ENCODE measurements at places on chromosomes 7 and 10.

- no peak for DNase-seq
Measured at GRCh38 chr10:131802996-131803395, 97.8 kb upstream of the PPP2R2D start.

GRCh38 chr10:80160361-80161320 is 28.1 kb downstream of the PLAC9 start:
- no peak for DNase-seq

- no peak for DNase-seq
Measured at GRCh38 chr7:95113590-95113989, 206.2 kb downstream of the PPP1R9A start.

- DNase-seq, result no peak
Measured at GRCh38 chr7:83704564-83704963, 55.6 kb upstream of the SEMA3E start.

DNA sequence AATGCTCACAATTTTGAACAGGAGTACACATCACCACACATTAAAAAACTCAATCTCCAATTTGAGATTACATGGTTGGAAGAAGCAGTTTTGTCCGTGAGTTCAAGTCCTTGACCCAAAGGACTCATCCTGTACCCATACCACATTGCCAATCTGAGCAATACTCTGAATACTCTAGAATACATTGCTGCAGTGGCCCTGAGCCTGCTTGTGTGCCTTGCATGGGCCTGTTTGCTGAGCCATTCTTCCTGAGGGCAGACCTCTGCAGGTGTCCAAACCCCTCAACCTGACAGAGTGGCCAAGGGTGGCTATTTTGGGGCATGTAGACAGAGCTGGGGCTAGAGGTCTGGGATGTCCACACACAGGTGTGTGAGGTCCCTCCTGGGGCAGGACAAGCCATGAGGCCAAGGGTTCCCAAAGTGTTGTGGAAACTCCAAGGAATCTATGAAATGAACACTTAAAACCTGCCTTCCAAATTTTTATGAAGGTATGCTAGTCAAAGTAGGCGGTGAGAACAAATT is 15.5 kb downstream of the AGMO start:
- DNase-seq, result no peak

DNA sequence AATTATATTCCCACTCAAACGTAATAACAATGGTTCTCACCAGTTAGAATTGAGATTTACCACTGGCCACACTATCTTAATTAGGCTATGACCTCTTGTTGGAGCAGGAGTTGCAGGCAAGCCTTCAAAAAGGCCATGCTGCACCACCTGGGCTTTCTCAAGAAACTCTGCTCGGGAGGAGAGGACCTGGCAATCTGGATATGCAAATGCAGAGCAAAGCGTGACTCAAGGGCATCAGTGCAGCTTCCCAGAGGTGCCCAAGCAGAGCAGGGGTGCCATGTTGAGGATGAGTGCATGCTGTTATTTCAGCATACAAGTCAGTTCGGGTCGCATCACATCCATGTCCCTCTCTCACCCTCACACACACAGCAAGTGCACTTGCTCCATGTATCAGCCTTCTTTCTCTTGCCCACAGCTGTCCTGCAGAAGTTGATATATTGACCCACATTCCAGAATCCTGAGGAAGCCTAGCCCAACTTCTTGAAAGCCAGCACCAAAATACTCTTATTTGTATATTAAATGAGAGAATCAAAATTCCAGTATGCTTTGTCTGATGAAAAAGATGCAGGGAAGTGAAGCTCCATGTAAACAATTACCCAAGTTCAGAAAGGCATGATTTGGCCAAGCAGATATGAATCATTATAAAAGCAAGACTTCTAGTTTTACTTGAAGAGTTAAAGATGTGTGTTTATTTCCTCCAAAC is 55.7 kb upstream of the IL6 start:
- DNase-seq, result no peak

- DNase-seq, result no peak
Measured at GRCh38 chr7:41256186-41256945, 446.5 kb downstream of the INHBA start.

- no peak for DNase-seq
Measured at GRCh38 chr10:4607681-4608080, 218.3 kb upstream of the AKR1E2 start.

- no peak for DNase-seq
Measured at GRCh38 chr10:71299071-71299785, 19.8 kb upstream of the SLC29A3 start.

- no peak for DNase-seq
Measured at GRCh38 chr10:48273741-48274140, 755 bp downstream of the FRMPD2 start.

GRCh38 chr7:107937531-107937930 is 46.5 kb downstream of the DLD start:
- DNase-seq, result peak; percentile 27

All from NCI-H2171 (cell line).